ENCODE measurements at places on chromosomes 3 and 15.

DNA sequence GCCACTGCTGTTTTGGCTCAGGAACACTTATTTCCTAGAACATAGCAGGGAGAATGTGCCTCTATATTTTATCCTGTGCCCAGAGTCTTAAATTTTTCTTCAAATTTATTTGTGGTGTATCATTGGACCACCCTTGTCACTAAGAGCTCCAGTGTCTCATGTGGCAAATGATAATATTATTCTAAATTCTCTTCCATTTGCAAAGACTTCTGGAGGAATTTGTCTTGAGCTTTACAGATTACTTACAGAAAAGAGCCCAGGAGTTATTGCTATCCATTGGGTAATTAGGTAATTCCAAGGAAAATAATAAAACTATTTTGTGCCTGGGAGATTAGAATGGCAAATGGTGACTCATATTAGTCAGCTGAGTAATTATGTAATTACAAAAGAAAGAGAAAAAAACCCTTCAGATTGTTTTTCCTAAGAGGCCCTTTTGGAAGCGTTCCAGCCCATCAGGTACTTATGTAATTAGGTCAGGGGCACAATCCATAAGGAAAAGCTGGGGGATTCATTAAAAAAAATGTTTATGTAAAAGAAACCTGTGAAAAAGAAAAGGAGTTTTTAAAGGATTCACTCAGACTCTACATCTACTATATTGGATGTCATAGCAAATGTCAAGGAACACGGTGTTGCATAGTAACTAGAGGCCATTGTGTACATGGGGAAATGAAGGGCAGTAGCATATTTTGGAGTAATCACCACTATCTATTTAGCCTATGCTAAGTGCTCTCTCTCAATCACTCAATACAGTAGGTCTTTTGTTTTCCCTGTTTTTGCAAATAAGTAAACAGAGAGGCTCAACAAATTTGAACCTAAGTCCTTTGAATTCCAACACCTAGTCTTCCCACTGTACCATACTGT lies 380.9 kb upstream of the RARB start:
- no peak for DNase-seq

DNA sequence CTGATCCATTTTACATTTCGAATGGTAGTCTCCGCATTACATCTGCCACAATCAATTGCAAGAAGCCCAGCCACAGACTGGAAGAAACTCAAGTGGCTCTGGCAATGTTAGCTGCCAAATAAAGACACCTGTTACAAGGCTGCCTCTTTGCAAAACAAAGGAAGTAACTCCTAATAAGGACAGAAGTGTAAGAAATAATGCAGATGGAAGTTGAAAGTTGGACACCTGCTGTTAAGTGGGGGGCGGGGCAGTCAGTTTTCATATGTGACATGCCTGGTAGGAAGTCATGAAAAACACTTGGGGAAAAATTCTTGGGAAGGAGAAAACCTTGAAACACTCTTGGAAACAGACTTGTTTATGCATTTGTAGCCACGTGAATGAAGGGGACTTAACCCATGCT lies 54.1 kb upstream of the ATP2C1 start:
- no peak for DNase-seq

DNA sequence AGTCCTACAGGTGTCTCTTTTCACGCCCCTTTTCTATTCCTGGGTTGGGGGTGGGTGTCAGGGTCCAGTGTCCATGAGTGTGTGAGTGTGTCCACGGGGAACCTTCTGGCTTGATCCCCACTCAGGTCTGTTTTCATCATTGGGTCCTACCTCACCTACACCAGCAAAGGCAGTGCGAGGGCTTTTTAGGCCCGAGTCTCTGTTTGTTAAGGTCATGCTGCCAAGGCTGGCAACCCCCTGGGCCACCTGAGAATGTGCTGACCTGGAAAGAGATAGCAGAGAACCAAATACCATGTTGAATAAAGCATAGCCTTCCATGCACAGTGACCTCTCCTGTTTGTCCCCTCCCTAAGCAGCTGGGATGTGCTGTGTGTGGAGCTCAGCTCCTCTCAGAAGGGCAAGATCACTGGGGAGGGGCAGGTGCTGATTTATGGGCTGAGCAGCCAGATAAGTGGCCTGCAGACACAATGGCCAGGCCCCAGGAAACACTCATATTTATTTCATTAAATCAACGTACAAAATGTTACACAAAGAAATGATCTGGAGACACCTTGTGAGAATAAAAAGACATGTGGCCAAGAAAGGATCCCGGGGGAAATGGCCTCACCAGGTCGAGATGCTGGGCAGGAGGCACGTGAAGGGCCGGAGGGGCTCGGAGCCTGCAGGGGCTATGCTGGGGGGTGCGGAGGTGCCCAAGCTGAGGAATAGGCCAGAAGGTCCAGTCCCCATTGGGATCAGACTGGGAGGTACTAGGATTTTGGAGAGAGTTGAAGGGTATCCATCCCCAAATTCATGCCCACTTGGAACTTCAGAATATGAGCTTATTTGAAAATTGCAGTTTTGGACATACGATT lies 36.1 kb downstream of the RAB6B start:
- no peak for DNase-seq

DNA sequence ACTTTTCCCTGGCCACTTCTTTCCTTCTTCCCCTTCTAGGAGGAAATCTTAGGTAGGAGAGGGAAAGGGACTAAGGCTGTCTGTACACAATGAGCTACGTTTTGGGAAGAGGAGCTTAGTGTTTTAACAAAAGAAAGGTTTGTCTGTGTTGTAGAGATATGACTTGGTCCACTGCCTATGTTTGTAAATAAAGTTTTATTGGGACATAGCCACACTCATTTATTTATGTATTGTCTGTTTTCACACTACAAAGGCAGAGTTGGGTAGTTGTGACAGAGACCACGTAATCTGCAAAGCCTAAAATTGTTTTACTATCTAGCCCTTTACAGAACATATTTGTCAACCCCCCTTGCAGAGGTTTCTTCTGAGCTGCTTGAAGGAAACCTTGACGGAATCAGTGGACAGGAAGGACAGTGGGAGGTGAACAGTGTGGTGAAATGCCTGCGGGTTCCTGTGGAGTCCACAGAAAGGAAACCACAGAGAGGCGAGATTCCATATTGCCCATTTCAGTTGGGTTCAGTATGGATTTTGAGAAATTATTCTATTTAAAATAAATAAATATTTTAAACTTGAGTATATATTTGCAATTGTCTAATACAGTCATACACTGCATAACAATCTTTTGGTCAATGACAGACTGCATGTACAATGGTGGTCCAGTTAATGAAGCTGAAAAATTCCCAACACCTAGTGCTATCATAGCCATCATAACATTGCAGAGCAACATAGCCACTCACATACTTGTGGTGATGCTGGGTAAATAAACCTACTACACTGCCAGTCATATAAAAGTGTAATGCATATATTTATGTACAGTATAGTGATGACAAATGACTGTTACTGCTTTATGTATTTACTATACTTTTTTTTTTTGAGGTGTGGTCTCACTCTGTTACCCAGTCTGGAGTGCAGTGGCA lies 157.9 kb upstream of the NUDT16 start:
- DNase-seq: no peak

GRCh38 chr3:71066849-71067261 lies 516.7 kb downstream of the FOXP1 start:
- DNase-seq: peak; percentile 43

GRCh38 chr3:152047465-152047864 lies 174.0 kb downstream of the SUCNR1 start:
- DNase-seq: no peak

DNA sequence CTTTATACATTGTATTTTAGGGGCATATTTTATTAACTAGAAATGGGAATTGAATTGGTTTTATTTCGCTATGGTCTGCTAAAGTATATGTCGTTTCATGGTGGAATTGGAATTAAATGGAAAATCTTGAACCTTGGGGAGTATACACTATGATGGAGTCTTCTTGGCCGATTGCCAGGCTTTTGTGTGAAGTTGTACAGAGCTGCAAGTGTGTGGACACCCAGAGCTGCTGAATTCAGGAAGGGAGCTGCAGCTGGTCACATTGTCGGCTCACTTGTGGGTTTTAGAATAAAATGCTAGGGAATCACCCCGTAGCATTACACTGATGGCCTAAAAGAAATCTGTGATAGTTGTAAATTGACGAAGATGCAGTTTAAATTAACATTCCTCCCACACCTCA lies 35.1 kb downstream of the USP3 start:
- no peak for DNase-seq

DNA sequence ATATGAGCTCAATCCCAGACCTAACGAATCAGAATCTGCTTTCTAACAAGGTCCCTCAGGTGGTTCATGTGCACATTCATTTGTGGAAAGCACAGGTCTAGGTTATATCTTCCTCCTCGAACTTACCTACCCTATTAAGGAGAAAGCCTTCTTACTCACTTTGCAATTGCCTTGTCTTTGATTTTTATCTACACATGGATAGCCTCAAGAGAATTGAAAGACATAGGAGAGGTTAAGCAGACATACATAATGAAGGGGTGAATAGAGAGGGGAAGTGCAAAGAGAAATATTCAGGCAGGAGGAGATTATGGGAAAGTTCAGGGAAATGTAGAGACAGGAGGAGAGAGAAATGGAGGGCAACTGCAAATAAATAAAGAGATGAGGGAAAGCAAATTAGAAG lies 422.9 kb upstream of the ADAMTS9 start:
- DNase-seq: no peak

GRCh38 chr15:62739507-62739906 lies 303.0 kb upstream of the TPM1 start:
- no peak for DNase-seq

- no peak for DNase-seq
Measured at GRCh38 chr15:51751697-51752683, 593 bp downstream of the TMOD2 start.

- no peak for DNase-seq
Measured at GRCh38 chr15:37102305-37103162, 2.2 kb upstream of the MEIS2 start.

DNA sequence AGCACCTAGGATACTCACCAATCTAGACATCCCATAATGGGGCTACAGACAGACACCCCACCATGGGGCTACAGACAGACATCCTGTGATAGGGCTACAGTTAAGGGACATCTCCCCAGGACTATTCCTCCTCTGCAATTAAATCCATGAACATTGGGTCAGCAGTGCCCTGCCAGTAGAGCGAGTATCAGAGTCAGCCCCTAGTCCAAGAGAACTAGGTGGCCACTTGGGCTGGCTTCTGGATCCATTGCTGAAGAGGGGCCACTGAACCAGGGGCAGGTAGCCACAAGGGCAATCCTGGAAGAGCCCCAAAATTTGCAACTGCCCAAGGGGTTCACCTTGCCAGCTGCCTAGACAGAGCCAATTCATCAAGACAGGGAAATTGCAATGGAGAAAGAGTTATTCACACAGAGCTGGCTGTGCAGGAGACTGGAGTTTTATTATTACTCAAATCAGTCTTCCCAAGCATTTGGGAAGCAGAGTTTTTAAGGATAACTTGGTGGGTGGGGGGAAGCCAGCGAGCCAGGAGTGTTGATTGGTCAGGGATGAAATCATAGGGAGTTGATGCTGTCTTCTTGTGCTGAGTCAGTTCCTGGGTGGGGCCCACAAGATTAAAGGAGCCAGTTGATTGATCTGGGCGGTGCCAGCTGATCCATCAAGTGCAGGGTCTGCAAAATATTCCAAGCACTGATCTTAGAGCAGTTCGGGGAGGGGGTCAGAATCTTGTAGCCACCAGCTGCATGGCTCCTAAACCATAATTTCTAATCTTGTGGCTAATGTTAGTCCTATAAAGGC lies 170.2 kb upstream of the SMAD3 start:
- no peak for DNase-seq

GRCh38 chr3:14791343-14791945 lies 27.3 kb upstream of the FGD5 start:
- peak; percentile 75 for DNase-seq

GRCh38 chr3:178352326-178353005 lies 183.8 kb upstream of the KCNMB2 start:
- DNase-seq: no peak

DNA sequence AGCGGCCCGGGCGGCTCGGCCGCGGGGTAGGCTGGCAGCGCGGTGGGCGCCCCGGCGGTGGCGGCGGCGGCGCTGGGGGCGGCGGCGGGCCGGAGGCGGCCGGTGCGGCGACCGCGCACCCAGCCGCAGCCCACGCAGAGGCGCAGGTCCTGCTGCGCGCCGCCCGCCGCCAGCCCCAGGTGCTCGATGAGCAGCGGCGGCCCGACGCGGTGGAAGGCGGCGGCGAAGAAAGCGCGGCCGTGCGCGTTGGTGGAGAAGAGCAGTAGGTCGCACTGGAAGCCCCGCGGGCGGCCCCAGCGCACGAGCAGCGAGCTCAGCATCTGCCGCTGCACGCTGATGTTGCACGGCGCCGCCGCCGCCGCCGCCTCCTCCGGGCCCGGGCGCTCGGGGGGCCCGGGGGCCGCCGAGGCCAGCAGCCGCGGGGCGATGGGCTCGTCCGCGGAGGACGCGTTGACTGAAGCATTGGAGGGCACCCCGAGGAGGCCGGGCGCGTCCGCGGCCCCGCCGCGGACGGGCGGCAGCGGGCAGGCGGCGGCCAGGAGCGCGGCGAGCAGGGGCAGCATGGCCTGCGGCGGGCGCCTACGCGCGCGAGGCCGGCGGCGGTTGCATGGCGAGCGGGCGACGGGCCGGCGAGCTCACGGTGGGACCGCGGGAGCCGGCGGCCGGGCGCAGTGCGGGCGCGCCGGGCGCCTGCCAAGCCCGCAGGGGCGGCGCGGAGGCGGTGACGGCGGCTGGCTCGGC lies 452 bp downstream of the TMEM158 start:
- DNase-seq: peak; percentile 44

GRCh38 chr3:134791992-134792391 lies 3.1 kb upstream of the EPHB1 start:
- no peak for DNase-seq
